Activated CD4-positive, alpha-beta T cell treated with anti-CD3 and anti-CD28 coated beads, Interleukin-2, Interleukin-4, amounts not matched to agents 100 ng/mL and 50 ng/mL, durations not matched to agents 16 hours and 8 hours (primary cell): ENCODE measurements at places on chromosomes 3 and 15.

- DNase-seq, result no peak
These were observed 7.8 kb downstream of the TFG start for GRCh38 chr3:100717063-100717462.

GRCh38 chr15:55907797-55908196 is 85.6 kb downstream of the NEDD4 start:
- no peak for DNase-seq

- DNase-seq, result no peak
These were observed 61.6 kb downstream of the GLCE start for GRCh38 chr15:69222002-69222474.

DNA sequence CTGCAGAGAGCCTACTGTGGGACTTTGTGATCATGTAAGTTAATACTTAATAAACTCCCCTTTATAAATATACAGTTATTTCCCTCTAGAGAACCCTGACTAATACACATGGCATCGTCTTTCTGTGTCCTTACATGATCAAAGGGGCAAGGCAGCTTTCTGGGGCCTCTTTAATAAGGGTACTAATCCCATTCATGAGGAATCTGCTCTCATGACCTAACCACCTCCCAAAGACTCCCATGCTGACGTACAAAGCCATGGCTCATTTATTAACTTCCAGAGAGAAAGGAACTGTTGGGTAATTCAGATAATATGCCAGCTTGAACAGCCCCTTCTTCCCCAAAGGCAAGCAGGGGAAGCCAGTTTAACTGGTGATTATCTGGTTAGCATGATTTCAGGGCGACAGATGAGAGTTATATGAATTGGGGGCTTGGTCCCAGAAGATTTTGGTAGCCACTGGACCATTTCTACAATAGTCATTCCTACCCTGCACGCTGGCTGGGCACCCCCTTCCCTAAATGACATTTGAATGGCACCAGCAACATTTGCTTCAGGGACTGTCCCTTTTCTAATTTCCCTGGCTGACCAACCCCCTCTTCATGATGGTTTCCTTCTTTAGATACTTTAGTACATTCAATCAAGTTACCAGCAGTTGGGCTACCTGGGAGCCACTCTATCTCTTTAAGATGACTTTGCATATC is 83.6 kb upstream of the C3orf80 start:
- no peak for DNase-seq

- DNase-seq, result no peak
These were observed 33.8 kb upstream of the TFRC start for GRCh38 chr3:196115678-196116083.

DNA sequence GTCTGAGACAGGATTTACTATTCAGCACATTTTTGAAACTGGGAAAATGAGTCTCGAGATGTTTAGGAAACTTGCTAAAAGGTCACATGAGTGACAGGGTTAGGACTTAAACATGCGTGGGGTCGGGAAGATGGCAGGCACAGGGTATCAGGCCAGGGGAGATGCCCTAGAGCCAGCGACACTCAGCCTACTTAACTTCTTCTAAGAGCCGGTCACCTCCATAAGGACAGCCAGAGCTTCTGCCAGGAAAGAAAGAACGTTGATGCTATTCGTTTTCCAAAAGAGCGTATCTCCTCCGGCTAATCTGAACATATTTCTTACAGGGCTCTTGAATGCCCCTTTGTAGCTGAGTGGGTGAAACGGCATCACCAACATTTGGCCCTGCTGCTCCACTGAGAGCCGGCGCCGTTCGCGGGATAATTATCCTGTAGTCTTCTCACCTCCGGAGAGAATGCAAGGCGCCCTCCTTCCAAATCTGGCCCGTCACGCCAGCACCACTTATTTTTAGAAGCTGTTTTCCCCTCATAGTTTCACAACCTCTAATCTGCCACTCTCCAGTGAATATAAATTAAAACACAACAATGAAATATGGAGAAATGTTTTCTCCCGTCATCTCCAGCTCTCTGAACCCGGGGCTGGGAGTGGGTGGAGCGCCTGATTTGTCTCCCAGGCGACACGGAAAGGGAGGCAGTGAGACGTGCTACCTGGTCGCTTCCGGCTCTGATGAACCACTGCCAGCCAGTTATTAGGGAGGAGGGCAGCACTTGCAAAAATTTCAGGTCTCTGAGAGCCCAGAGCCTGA is 58.5 kb downstream of the LIPC start:
- DNase-seq, result no peak

- DNase-seq, result no peak
These were observed 48.8 kb downstream of the UACA start for GRCh38 chr15:70714565-70714964.

DNA sequence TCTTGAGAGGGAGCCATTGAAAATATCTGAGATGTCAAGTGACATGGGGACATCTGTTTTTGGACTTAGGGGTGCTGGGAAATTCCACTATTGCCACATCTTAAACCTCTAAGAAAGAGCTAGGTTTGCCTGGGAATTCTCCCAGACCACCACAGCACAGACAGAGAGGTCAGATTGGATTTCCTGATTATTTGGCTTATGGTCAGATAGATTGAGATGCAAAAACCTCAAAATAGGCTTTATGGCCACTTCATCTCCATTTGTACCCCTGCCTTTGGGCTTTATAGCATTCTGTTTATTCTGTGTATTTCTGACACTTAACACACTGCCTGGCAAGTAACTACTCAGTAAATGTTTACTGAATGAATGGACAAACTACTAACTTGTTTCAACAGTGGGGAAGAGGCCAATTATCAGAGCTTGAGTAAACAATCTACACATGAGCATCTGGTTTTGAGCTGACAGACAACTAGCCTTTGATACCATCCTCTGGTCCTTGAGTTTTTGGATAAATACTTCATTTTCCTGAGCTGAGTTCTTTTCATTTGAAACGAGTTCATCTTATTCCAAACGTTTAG is 81.8 kb downstream of the TP63 start:
- DNase-seq, result no peak

- DNase-seq, result no peak
These were observed 33.6 kb upstream of the ETV5 start for GRCh38 chr3:186142393-186142932.

GRCh38 chr3:153350420-153350819 is 188.4 kb downstream of the RAP2B start:
- DNase-seq, result no peak

DNA sequence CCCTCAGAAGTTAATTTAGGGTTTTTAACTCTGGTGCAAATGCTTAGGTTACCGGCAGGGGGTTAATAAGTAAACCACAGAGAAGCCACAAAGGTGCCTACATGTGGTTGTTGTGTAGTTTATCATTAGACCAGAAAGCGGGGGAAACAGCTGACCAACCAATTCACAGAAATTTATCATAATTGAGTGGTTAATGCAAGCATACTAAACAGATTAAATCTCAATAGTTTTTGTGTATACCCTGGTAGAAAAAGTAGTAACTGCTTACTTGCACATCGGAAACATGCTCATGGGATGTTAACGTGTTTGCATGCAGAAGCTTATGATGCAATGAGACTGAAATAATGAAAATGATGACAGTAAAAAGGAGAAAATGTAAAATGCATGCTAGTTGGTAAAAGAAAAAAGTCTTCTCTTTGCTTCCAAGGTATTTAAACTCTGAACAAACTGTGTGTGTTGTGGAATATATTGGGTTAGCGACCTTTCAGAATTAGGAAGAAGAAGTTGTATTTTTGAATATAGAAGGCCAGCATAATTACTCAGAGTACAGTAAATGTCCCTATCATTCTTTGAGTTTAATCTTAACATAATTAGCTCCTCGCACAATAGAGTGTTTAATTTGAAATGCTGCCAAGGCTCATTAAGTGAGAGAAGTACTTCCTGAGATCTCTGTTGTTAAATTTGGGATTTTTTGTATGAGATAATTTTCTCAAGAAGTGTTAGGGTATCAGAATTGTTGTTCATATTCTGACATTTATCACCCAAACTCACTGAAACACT is 316.2 kb downstream of the PTPRG start:
- DNase-seq, result no peak

DNA sequence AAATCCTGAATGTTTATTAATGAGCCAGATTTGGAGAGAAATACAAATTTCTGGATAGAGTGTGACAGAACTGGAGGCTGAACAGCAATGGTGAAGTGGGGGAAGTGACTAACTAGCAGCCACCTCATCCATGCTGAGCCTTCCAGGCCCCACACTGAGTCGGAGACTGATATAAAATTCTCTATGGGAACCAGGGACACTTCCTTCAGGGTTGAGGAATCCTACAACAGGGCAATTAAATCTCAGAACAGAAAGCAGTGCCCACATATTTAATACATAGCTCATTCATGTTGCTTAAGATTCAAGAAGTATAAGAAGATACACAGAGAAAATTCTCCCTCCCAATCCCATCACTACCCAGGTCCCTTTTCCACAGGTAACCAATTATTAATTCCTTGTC is 49.3 kb downstream of the HACD2 start:
- no peak for DNase-seq

GRCh38 chr3:11618904-11619303 is 24.8 kb downstream of the VGLL4 start:
- no peak for DNase-seq

- no peak for DNase-seq
These were observed 12.7 kb upstream of the CFAP91 start for GRCh38 chr3:119690043-119690656.

GRCh38 chr15:78082743-78083110 is 5.2 kb upstream of the TBC1D2B start:
- no peak for DNase-seq

DNA sequence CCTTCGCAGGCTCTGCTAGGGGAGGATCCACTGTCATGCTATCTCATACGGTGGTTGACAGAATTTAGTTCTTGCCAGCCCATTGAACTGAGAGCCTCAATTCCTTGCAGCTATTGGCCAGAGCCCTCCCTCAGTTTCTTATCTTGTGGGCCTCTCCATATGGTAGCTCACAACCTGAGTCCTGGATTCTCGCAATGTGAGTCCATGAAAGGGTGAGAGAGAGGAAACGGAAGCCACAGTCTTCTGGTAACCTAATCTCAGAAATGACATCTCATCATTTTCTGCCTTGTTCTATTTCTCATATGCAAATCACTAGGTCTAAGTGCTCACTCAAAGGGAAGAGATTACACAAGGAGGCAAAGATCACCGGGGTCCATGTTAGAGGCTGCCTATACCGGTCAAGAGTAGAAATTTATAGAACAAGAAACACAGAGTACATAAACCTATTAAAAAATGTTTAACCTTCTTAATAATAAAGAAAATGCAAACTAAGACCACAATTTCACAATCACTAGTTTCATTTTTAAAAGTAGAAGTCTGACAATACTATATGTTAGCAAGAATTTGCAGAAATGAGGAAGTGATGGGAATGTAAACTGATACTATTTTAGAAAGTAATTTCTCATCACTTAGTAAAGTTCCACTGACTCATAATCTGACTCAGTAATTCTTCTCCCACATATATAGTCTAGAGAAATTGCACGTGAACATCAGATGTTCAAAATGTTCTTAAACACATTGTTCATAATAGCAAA is 378.4 kb upstream of the AGTR1 start:
- peak; percentile 65 for DNase-seq
